ENCODE measurements at places on chromosomes 7 and 10. TPM values are rescaled to one million over a fixed set of nuclear protein-coding genes. Genes with fewer than 3 reads are reported as not detected.
A peak's percentile ranks its signal among the peaks of the same experiment; 100 is the strongest.

The UTF1 gene
- total RNA-seq, result 1.9 TPM

The NUTM2D gene
- total RNA-seq, result 2.7 TPM

GRCh38 chr7:81135324-81135723 lies 216.5 kb upstream of the SEMA3C start:
- DNase-seq, result no peak

GRCh38 chr10:10942441-10942840 lies 75.2 kb upstream of the CELF2 start:
- no peak for DNase-seq

GRCh38 chr7:26349005-26349915 lies 57.6 kb downstream of the SNX10 start:
- DNase-seq, result no peak

The SLC25A28 gene
- 20.4 TPM for total RNA-seq

The GOLGA7B gene
- 0.27 TPM for total RNA-seq

DNA sequence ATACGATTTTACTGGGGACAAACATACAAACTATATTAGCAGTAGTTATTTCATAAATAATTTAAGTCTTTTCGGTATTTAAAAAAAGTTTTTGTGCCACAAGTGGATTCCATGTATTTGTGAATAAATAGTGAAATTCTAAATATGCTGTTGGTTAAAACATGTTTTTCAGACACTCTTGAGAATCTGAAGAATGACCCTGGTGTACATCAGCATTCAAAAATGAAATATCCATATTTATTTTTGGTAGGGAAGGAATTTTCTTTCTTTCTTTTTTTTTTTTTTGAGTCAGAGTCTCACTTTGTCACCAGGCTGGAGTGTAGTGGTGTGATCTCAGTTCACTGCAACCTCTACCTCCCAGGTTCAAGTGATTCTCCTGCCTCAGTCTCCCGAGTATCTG lies 136.1 kb upstream of the CDK6 start:
- no peak for DNase-seq

GRCh38 chr10:31290386-31290785 lies 28.6 kb upstream of the ZEB1 start:
- no peak for DNase-seq

GRCh38 chr7:76262683-76263402 lies 39.6 kb upstream of the HSPB1 start:
- DNase-seq, result peak; percentile 92

The DLX6 gene
- total RNA-seq, result not detected

The FLNC gene
- 7.9 TPM for total RNA-seq

GRCh38 chr7:117982071-117983055 lies 109.1 kb upstream of the CTTNBP2 start:
- no peak for DNase-seq

The FFAR4 gene
- not detected for total RNA-seq

DNA sequence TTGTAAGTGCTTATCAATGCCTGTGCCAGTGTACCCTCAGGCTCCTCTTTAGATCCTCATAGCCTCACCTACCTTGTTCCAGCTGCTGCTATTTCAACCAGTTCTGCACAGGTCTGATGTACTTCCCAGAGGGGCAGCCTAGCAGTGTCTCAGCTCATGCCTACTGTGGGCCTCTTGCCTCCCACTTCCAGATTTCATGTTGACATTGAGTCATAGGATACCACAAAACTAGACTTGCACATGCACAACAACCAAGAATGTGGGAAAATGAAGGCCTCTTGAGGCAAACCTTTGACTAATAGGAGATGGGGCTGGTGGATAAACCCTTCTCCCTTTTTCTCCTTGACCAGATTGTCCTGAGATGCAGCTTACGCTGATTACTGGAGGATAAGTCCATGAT lies 31.0 kb downstream of the PON3 start:
- no peak for DNase-seq

DNA sequence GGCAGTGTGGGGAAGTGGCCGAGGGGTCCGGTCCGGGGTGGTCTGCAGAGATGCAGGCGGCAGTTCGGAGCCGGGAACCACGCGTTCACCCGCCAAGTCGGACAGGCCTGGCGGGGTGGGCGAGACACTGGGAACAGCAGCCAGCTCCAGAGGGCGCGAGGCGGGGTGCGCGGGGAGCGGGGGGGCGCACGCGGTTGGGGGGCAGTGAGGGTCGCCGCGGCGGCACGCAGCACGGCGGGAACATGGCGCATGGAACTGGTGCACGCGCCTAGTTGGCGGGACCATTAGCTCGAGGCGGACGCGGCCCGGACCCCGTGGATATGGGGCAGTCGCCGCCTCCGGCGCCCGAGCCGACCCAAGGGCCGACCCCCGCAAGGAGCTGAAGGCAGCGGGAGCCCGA lies 635.9 kb downstream of the ZNF37A start:
- no peak for DNase-seq

The CYP3A5 gene
- 0.38 TPM for total RNA-seq

GRCh38 chr10:118698421-118698820 lies 56.3 kb downstream of the CACUL1 start:
- DNase-seq, result peak; percentile 75

GRCh38 chr10:4434516-4435071 lies 391.4 kb upstream of the AKR1E2 start:
- DNase-seq, result no peak

- DNase-seq, result no peak
These were observed 5.1 kb upstream of the TACC2 start for GRCh38 chr10:121983852-121984251.

DNA sequence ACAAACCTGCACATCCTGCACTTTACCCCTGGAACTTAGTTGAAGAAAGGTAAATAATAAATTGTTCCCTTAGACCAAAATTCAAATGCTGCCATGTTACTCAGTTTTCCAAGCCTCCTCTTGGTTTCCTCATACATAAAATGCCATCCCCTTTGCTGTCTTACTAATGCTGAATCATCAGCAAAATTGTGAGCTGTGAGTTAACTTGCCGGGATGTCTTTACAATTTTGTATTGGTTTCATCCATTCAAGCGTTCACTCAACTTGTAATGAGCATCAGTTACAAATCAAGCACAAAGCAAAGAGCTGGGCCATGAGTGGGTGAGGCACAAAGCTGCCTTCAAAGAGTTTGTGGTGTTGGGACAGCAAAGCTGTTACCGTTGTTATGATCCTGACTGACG lies 395.8 kb upstream of the ZMIZ1 start:
- DNase-seq, result no peak
